ENCODE measurements at places on chromosomes 7 and 10. TPM values are rescaled to one million over a fixed set of nuclear protein-coding genes. Genes with fewer than 3 reads are reported as not detected.
A peak's percentile ranks its signal among the peaks of the same experiment; 100 is the strongest.

GRCh38 chr10:128035557-128035973 is 90.7 kb downstream of the MKI67 start:
- no peak overlapping the region for H3K27ac ChIP-seq
- H3K27me3 ChIP-seq, result no peaks in the 10 kb centered on the region
- no peak for DNase-seq
- no peak overlapping the region for H3K4me3 ChIP-seq

The GIMAP8 gene
- 9.6 TPM for total RNA-seq

- no peaks in the 10 kb centered on the region for H3K36me3 ChIP-seq
- H3K27ac ChIP-seq, result peak overlapping the region; percentile 9
- H3K27me3 ChIP-seq, result no peaks in the 10 kb centered on the region
- peaks cover 30% of the 10 kb centered on the region for H3K4me1 ChIP-seq
- no peak overlapping the region for H3K4me3 ChIP-seq
These were observed 67.8 kb downstream of the ABI1 start for GRCh38 chr10:26792758-26793495.

The CALHM2 gene
- 94.3 TPM for total RNA-seq

DNA sequence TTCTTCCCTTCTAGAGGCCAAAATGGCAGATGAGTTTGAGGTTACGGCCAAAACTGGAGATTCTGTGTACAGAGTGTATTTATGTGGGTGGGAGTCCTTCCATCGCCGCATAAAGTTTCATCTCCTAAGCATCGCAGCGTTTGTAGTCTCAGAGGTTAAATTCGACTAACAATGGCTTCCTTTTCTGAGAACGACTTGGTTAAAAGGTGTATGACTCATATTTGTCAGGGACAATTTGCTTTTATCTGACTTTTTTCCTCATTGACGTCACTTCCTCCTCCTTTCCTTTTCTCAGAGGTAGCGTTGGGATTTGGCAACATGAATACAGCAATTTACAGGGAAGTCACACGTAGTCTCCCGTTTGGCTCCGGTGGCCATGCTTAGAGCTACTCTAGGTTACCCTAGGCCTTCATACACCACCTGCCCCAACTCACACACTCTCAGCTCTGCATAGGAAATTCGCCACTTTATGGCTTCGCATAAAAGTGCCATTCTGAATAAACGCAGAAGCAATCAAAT is 37.6 kb upstream of the TCF7L2 start:
- no peaks in the 10 kb centered on the region for H3K36me3 ChIP-seq
- H3K4me1 ChIP-seq, result no peaks in the 10 kb centered on the region
- no peak overlapping the region for H3K4me3 ChIP-seq
- H3K27me3 ChIP-seq, result no peaks in the 10 kb centered on the region
- DNase-seq, result no peak
- no peak overlapping the region for H3K27ac ChIP-seq

Data from vagina (tissue), 2 donors.